Cortex of kidney (tissue), 1 donor: ENCODE measurements at places on chromosomes 6 and 20.

DNA sequence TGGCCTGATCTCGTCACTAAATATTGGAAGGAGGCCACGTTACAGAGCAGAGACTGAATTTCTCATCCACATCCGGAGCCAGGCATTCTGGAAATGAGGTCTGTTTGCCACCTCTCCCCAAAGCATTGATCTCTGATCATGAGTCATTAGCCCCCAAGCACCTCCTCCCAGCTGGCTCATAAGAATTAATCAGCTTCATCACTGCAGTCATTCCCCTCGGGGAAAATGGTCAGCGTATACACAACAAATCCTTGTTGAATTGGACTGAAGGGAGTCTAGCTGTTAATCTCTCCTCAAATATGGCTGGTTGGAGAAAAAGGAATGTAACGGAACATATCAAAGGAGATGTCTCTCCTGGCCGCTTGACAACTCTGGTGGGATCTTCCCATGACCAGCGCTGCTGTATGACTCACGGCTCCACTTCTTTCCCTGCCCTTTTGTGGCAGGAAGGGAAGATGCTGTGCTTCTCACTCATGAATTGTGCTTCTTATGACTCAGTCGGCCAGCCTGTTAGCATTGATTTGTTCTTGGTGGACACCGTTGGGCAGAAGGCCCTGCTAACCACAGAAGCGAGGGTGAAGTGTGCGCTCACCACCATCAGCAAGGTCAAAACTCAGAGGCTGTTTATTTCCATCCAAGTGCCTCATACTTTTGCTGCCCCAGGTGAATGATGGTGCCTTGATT is 76.7 kb downstream of the RNF182 start:
- no peak for DNase-seq

GRCh38 chr6:132937466-132937906 is 123.1 kb downstream of the RPS12 start:
- no peak for DNase-seq

- DNase-seq = no peak
Observed at GRCh38 chr20:10927011-10927583, 253.3 kb upstream of the JAG1 start.

DNA sequence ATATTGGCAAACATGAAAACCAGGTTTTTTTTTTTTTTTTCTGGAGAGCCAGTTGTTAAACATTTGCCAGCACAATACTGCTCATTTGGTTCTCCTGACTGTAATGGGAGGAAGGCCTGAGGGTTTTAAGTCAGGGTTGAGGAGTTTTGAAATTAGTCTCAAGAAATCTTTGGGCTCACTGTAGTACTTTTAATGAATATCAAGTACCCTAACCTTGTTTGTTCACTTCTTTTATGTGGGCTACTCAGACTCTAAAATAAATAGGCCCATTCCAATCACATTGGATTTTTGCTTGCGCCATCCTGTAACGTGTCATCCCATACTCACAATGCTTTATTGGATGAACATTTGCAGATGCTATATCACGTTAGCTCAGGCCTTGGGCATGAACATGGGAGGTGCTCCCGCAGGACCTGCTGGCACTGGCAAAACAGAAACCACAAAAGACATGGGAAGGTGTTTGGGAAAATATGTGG is 146.9 kb downstream of the DNAH8 start:
- DNase-seq = no peak

DNA sequence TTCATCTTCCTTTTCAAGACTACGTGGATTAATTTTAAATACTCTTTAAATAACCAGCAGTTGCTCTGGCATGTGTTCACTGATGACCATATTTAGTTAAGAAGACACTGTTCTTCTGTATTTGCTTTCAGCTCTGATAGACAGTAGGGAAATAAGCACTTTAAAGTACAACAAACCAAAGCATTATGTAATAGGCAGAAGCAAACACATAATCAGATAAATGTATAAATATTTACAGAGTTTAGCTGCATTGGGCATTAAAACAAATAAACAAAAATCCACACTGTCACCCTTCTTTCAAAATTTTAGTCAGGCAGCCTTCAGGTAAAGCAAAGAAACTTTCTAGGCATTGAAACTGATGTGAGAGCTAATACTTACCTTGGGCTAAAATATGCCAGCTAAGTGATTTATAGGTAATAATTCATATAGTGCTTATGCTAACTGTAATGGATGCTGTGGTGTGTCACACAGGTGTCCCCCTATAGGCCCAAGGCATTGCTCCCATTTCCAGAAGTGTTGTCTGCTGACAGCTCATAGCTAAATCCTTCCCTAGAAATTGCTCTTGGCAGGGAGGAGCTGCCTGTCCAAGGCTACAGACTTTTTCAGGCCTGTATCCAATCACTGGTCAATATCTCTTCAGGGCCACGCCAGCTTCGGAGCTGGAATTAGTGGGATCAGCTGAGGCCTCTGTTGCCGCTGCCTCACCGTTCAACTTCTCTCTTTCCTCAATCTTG is 111.5 kb upstream of the CITED2 start:
- DNase-seq = no peak

- DNase-seq = no peak
Observed at GRCh38 chr6:31946370-31946885, 533 bp downstream of the CFB start.
